ENCODE measurements at places on chromosomes 7 and 10.
A peak's percentile ranks its signal among the peaks of the same experiment; 100 is the strongest.

GRCh38 chr7:142697270-142697669, 52.0 kb upstream of the PRSS1 start:
- DNase-seq = no peak

DNA sequence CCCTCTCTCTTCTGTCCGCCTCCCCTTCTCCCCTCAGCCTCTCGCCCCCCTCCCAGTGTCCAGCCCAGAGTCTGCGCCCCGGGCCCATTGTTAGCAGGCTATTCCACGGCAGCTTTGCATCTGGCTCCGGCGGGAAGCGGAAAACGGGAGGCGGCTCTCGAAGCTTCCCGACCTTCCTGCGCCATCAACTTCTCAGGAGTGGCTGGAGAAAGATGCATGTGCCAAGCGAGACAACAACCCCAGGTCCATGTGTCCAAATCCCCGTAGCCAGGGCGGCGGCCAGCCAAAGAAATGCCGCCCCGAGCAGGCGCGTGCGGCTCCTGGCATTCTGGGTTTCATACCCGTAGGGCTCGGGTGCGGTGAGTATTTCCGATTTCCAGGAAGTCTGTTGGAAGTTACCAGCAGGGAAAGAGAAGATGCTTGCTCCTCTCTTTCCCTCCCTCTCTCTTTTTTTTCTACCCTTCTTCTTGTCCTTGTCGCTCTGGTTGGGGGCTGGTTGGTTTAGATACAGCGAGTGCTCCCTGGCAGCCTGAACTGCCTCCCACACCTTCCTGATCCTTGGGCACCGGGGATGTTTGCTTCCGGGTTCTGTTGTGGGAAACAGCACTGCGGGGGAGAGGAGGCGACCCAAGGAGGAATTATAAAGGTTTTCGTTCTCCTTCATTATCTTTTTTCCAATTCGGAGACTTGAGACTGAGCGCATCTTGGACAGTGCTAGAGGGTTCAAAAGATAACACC, 1.2 kb upstream of the HOXA2 start:
- DNase-seq = no peak

DNA sequence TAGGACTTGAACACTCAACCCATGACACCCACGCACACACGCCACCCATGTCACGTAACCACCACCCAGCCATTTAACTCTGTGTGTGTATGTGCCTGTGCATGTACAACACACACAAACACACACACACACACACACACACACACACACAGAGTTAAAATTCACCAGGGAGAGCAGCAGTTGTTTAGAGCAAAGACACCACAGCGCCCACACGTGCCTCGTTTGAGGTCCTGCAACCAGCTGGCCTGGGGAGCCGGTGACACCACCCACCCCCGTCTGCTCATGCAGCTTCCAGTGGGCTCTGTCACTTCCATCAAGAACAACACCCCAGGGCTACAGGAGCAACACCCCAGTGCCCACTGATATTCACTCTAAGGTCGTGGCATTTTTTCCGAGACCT, 97.4 kb downstream of the ELFN1 start:
- DNase-seq = no peak

DNA sequence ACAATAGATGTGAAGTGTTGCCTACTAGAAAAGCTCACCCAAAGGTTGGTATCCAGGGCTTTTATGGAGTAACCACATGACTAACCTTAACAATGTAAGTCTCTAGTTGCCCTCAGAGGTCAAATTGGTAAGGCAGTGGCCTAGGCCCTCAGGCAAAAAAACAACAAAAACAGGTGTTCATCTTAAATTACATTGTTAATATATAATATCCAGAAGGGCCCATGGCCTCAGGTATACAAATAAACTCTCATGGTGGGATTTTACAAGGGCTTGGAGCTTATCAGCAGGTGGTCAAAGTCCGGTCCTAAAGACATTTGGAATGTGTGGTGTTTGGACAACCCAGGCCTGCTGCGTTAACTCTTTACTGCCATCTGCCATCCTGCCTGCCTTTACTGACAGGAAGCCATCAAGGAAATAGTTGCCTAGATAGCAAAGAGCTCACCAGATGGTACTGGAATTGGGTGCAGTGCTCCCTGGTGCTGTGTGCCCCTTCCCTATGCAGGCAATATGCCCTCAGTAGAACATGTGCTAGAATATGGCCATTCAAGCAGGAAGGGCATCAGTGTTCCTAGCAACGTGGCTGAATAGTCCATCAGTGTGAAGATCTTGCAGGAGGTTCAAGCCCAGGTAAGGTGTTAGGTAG, 36.2 kb downstream of the TOMM7 start:
- peak; percentile 8 for DNase-seq

DNA sequence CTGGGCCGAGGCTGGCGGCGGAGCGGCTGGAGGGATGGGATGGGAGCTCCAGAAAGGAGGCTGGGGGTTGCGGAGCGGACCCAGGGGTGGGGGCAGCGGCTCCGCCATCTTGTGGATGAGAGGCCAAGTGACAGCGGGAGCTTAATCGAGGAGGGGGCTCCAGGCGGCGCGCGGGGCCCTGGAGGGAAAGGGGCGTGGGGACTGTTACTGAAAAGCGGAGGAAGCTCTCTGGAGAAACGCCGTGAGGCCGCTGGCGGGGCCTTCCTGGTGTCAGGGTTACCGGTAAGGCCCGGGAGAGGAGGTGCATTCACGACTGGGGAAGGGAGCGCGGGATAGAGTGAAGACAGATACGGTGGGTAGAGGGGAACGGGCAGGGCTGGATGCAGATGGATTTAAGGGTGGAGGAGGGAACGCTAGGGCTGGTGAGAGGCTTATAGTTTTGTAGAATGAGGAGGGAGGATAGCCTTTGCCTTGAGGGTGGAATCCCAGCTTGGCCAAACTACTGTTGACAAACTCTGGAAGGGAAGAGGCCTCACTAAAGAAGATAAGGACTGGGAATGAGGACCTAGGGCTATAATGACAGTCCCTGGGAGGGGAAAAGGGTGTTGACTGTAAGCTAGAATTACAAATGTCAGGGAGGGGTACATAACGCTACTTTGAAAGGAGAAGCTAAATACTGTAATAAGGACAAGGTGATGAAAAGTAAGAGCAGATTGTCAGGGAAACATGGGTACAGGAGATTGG, 535 bp downstream of the BTRC start:
- DNase-seq = peak; percentile 66
